ENCODE measurements at places on chromosomes 16 and 17.

DNA sequence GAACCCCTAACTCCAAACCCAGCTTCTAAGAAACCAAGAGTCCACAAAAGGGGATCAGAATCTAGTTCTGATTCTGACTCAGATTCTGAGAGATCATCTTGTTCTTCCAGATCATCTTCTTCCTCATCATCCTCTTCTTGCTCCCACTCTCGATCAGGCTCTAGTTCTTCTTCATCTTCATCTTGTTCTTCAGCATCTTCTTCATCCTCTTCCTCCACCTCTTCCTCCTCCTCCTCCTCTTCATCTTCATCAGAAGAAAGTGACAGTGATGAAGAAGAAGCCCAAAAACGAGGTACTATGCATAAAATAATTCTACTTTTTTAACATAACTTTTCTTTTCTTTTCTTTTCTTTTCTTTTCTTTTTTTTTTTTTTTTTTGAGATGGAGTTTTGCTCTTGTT is 129.9 kb upstream of the RBL2 start:
- DNase-seq = no peak

- no peak for DNase-seq
Measured at GRCh38 chr17:80951121-80952090, 40.2 kb upstream of the CHMP6 start.

GRCh38 chr17:72434991-72435618 is 314.3 kb downstream of the SOX9 start:
- DNase-seq = no peak

- DNase-seq = no peak
Measured at GRCh38 chr16:80433623-80434022, 107.2 kb upstream of the DYNLRB2 start.

DNA sequence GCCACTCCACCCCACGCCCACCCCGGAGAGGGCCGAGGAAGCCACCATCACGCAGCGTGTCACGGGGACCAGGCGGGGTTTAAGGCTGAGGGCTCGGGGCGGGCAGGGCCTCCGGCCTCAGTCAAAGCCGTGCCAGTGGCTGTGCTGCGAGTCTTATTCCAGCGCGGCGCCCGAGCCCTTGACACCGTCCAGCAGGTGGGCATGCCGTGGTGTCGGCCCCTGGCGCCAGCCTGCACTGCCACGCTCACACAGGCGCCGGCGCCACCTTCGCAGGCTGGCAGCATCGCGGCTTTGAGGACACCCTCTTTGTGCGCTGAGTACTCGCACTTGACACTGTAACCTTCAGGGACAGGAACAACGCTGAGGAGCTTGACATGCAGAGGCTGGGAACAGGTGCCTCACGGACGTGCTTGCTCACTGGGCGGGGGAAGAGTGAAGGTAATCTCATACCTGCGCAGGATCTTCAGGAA is 34.0 kb upstream of the ZNF629 start:
- DNase-seq = no peak

- no peak for DNase-seq
Measured at GRCh38 chr17:57985675-57985974, 2.4 kb downstream of the VEZF1 start.

DNA sequence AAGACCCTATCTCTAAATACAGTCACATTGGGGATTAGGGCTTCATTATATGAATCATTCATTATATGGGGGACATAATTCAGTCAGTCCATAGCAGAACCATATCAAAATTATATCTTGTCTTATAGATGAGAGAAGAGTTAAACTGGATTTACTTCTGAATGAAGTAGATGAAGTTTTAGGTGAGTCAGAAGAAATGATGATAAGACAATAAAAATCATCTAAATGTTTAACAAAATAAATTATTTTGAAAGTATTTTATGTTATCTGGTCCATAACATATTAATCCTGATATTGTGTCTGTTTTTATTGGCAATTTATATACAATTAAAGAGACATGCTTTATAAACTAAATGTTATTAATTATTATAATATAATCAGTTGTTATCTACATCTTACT is 76.9 kb upstream of the EFCAB3 start:
- no peak for DNase-seq

DNA sequence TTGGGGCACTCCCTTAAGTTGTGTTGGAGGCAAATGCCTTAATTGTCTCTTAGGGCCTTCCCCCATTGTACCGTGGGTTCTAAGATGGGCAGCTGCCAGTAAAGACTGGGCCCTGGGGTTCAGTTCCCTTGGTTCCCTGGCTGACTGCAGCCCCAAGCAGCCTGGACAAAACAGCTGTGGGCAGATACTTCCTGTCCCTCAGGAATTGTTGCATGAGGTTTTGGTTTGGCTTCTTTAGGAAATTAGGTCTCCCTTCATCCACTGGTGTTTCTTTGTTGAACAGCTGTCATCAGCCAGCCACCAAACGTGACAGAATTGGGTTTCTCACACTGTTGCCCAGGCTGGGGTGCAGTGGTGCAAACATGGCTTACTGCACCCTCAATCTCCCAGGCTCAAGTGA is 42.0 kb upstream of the ETV4 start:
- DNase-seq = no peak

DNA sequence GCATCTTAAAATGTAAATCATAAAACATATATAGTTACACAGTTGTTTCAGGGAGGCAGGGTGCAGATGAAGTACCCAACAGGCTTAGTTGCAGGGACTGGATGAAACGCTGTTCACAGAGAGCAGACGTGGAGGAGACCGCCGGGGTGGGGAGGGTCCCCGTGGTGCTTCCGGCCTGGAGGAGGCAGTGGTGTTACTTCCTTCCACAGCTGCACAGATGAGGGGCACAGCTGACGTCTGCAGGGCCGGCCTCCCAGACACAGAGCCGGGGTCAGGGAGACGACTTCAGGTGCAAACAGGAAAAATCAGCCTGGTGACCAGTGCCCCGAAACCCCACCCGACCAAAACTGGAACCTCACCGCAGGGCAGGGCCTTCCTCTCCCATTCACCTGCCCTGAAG is 17.1 kb downstream of the SPIRE2 start:
- no peak for DNase-seq

GRCh38 chr16:346587-346986 is 5.9 kb downstream of the AXIN1 start:
- no peak for DNase-seq

GRCh38 chr16:5206331-5206990 is 108.9 kb upstream of the EEF2KMT start:
- DNase-seq = no peak

DNA sequence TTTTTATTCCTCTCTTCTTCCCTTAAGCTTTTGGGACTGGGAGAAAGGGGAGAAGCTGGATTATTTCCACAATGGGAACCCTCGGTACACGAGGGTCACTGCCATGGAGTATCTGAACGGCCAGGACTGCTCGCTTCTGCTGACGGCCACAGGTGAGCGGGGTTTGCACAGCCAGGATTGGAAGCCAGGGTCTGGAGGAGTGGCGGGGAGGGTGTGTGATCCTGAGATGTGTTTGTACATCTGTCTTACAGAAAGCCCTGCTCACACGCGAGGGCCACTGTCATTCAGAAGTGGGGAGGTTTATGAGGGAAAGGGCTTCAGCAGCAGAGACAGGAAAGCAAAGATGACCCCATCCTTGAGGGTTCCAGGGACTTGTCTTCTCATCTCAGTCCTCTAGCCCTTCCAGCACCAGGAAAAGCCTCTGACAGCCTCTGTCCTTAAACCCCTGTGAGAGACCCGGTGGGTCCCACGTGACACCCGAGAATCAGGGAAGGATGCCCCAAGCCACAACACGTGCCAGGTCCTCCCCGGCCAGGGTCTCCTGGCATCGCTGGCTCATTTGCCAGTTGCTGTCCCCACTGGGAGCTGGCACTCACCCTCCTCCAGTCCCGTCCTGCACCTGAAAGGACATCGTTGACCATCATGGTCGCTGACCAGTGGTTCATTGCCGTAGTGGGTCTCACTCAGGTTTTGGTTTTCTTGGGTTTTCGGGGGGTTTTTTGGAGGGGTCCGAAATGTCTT is 44.3 kb upstream of the CHMP6 start:
- DNase-seq = no peak

DNA sequence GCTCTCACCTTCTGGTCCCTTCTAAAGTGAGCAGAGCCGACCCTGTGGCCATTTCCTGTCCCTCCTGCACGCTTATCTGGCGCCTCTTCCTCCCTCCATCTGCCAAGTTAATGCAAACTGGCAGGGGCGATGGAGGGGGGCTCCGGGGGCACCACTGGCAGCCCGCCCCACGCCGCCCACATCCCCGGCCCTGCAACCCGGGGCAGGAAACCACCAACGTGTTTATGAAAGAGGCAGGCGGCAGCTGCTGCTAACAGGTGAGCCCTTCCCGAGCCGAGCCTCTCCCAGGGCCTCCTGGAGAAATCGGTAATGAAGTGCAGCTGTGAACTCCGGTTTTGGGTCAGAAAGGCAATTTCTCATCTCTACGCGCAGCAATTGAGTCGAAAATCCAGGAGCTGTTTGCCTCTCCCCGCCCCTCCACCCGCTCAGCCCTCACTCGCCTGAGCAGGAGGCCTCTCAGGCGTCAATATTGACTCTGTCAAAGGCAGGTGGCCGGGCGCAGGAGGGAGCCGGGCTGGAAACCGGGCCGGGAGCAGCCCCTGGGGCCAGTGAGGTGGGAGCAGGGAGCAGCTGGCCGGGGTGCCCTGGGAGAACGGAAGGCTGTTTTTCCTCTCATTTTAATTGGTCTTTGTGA is 164.4 kb upstream of the GSE1 start:
- peak; percentile 95 for DNase-seq

DNA sequence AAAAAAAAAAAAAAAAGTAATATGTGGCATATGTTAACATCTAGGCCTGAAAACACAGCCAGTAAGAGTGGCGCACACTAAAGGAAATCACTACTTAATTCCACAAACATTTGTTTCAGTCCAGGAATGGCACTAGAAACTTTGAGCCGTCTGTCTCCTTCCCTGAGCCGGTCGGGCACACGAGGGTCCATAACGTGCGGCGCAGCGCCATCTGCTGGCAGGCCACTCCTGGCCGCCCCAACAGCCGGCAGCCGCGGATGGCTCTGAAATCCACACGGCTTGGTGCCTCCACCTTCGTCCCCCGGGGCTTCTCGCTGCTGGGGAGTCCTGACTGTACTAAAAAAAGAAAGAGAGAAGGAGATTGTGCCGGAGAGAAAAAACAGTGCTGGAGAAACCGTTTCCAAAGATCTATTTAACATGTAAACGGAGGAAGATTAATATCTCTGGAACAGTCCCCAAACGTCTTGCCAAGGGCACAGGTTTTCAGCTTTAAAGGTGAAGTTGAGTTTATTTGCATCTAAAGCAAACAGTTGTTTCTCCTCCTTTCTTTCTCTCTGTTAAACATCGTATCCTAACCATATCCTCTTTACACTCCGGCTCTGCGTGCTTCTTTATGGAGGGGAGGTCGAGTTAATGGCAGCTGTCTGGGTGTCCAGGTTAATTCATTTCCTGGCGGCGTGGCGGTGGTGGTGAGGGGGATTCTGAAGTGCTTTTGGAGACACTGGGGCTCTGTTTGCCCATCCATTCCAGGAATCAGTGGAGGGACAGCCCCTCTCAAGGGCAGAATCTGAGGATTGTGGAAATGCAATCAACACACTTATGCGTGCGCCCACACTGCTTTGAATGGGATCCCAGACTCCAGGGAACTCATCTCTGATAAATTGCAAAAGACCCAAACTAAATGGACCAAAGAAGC is 611.3 kb upstream of the SALL1 start:
- DNase-seq = peak; percentile 41

DNA sequence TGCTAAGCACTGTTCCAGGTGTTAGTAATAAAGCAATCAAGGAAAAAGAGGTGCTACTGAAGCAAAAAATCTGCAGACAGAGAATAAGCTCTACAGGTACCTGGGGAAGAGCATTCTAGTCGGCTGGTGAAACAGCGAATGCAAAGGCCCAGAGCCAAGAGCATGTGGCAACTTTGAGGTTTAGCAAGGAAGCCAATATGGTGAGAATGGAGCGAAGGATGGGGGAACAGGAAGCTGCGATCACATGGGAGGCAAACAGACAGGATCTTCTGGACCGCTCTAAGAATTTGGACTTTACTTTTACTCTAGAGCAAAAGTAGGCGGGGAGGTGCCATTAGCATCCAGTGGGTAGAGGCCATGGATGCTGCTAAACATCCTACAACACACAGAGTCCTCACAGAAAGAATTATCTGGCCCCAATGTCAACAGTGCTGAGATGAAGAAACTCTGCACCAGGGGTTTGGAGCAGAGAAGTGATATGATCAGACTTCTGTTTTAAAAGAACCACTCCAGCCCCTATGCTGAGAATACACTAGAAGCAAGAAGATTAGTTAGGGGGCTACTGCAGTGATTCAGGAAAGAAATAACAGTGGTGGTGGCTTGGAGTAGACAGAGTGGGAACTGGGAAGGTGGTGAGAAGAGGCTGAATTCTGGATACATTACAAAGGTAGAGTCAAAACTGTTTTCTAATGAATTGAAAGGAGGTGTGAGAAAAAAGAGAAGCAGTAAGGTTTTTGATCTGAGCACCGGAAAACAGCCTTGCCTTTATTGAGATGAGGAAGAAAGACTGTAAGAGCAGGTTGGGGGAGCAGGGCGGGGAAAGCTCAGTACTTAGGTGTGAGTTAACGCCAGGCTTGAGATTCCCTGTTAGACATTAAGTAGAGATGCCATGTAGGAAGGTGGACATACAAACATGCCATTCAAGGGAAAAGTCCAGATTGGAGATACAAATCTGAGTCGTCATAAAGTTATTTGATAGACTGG is 11.0 kb downstream of the EFTUD2 start:
- no peak for DNase-seq

DNA sequence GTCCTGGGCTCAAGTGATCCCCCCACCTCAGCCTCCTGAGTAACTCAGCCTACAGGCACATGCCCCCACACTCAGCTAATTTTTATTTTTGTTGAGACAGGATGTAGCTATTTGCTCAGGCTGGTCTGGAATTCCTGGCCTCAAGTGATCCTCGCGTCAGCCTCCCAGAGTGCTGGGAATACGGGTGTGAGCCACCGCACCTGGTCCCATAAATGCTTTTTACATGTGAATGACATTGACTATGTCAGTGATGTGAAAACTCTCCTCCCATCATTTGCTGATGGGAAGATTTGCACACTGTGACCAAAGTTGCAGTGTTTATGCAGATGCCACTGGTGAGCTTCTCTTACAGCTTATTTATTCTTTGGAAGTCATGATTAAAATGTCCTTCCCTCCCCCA is 15.0 kb downstream of the PLCD3 start:
- DNase-seq = no peak

- no peak for DNase-seq
Measured at GRCh38 chr17:44086364-44087311, 16.1 kb downstream of the G6PC3 start.

GRCh38 chr17:40532520-40533253 is 31.3 kb upstream of the TNS4 start:
- no peak for DNase-seq

DNA sequence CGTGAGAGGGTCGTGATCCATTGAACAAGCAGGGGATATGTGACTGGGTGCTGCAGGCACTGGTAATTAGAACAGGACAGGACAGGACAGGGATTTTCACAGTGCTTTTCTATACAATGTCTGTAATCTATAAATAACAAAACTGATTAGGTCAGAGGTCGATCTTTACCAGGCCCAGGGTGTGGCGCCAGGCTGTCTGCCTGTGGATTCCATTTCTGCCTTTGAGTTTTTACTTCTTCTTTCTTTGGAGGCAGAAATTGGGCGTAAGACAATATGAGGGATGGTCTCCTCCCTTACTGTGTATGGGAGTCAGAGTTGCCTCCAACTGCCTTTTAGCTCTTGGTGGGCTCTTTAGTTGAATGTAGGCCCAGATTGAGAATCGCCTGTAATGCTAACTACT is 1.5 kb upstream of the ZNF764 start:
- no peak for DNase-seq
